ENCODE measurements at places on chromosomes 12 and 14.

- DNase-seq = no peak
Observed at GRCh38 chr12:68429696-68430095, 97.5 kb upstream of the MDM1 start.

DNA sequence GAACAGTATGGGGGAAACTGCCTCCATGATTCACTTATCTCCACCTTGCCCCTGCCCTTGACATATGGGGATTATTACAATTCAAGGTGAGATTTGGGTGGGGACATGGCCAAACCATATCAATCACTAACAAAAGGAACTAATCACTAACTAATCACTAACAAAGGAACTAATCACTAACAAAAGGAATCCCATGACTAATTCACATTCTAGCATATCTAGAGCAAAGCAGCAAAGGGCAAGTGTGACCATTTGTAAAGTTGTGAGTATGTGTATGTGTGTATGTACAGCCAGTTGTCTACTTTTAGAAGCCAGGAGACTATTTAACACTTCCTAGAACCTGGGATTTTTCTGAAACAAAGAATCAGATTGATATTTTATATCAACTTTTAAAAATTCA, 30.9 kb upstream of the PCED1B start:
- no peak for DNase-seq

DNA sequence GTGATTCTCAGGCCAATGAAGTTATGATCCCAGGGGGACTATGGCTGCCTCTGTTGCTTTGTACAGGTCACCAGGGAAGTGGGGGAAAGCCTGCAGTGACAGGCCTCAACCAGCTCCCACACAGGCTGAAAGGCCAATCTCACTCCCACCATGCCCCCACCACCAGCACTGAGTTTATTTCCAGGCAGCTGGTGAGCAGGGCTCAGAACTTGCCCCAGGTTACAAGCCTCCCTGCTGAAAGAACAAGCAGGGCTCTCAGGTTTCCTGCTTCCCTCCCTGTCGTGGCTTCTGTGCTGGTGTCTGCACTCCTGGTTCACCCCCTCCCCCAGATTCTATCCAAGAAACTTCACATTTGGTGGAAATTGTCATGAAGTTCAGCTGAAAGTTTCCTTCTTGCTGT, 260.3 kb downstream of the CCDC59 start:
- no peak for DNase-seq

GRCh38 chr14:104341532-104342434, 203.4 kb downstream of the KIF26A start:
- no peak for DNase-seq

DNA sequence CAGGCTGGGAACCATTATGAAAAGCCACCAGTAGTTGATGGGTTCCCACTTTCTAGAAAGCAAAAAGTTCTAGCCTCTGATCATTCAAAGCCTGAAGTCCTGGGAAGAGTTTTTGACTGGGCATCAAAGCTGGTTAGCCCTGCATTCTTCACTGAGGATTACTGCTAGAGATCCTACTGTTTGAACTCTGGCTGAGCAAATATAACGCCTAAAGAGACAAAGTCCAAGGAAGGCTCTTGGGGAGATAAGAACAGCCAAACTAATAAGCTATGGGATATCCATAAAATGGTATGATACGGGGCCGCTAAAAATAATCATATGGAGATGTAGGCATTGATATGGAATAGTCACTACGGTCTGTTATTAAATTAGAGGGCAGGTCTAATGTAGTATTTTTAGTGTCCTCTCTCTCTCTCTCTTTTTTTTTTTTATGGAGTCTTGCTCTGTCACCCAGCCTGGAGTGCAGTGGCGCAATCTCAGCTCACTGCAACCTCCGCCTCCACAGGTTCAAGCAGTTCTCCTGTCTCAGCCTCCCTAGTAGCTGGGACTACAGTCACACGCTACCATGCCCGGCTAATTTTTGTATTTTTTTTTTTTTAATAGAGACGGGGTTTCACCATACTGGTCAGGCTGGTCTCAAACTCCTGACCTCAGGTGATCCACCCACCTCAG, 35.5 kb downstream of the PLXNC1 start:
- DNase-seq = no peak

- DNase-seq = no peak
Observed at GRCh38 chr12:41941079-41941478, 203.6 kb downstream of the GXYLT1 start.

DNA sequence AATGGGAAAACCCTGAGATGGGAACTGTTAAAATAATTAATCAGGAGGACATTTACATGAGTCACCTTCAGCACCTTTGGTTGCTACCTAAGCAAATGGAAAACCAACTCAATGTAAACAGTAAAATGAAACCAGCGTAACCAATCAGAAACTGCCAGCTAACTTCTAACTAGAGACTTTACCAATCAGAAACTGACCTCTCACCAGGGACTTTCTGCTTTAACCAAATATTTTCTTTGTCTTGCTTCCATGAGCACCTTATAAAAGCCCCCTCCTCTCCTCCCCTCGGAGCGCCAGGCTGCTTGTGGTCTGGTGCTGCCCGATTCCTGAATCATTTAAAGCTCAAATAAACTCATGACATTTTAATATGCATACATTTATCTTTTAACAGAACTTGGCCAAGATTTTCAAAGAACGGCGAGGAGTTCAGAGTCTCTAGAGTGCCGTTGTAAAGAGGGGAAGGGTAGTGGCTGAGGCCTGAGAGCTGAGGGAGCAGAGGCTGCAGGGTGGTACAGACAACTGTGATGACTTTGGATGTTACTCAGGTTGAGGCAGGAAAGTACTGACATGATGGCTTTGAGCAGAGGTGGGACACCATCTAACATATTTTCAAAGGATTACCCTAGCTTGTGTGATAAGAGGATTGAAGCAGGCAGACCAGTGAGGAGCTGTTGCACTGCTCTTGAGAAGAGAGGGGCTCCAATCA, 183.6 kb downstream of the CRADD start:
- DNase-seq = no peak

GRCh38 chr14:61399365-61399764, 78.0 kb downstream of the PRKCH start:
- DNase-seq = no peak

GRCh38 chr12:113108308-113108707, 27.3 kb downstream of the RASAL1 start:
- no peak for DNase-seq

DNA sequence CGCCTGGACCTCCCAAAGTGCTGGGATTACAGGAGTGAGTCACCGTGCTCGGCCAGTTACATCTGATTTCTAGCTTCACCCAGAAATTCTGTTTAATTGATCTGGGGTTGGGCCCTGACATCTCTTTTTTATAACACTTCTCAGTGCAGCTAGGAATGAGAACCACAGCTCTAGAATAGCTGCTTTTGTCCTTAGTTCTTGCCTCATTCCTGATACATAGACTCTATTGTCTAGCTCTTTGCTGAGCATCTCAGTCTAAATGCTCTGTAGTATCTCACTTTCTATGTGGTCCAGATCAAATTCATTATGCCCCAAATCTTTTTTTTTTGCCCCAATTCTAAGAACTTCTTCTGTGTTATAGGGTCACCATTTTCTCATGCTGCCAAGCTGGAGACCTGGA, 29.9 kb upstream of the FUT8 start:
- DNase-seq = no peak

DNA sequence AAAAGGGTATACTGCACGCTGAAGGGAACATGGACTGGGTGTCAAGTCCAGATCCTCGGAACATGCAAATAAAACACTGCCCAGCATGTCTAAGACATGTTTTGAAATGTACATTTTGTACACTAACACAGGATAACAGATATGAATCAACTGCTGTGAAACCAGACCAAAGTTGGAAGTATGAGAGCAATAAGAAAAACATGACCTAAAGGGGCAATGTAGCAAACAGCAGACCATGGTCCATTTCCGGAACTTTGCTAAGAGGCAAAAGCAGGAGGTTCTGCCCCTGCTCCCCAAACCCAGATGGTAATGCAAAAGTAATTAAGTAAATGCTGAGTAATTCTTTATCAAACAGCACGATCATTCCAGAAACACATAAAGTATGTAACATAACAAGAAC, 125.2 kb downstream of the SLC25A21 start:
- no peak for DNase-seq

- DNase-seq = no peak
Observed at GRCh38 chr12:66074561-66074960, 56.0 kb downstream of the LLPH start.

- DNase-seq = no peak
Observed at GRCh38 chr12:53871367-53871766, 67.3 kb upstream of the HOXC13 start.

DNA sequence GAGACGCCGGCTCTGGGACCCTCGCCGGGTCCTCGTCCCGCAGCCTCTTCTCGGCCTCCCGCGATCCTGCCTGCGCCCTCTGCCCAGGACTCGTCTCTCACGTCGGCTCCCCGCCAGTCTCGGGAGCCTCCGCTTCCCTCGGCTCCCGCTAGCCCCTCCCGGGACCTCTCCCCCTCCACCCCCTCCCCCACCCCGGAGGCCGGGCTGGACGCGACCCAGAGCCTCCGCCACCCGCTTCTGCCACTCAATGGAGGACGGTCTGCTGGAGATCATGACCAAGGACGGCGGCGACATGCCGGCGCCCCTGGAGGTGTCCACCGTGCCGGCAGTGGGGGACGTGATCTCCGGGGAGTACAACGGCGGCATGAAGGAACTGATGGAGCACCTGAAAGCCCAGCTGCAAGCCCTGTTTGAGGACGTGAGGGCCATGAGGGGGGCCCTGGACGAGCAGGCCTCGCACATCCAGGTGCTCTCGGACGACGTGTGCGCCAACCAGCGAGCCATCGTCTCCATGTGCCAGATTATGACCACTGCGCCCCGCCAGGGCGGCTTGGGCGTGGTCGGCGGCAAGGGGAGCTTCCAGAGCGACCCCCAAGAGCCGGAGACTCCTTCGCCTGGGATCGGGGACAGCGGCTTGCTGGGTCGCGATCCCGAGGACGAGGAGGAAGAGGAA, 568 bp downstream of the CCDC184 start:
- no peak for DNase-seq

DNA sequence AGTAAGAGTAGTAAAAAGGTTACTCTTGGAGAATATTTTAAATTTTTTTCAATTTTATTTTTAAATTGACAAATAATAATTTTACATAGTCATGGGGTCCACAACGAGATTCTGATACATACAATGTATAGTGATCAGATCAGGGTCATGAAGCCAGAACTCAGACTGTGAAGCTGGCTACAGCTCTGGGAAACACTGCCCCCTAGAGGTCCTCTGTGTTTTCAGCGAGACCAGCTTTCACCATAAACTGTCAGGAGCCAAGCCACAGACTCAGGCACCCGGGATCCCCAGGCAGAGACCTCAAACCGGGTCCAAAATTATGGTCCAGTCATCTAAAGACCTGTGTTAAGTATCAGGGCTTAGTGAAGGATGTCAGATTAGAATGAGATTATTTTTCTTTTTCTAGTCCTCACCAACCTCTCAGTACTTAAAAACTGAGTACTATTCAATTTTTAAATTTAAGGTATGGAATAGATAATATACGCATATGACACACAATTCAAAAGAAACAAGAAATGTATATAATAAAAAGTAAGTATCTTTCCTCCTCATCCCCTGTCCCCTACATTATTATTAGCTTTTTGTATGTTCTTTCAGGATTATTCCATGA, 397.1 kb downstream of the MDGA2 start:
- no peak for DNase-seq

DNA sequence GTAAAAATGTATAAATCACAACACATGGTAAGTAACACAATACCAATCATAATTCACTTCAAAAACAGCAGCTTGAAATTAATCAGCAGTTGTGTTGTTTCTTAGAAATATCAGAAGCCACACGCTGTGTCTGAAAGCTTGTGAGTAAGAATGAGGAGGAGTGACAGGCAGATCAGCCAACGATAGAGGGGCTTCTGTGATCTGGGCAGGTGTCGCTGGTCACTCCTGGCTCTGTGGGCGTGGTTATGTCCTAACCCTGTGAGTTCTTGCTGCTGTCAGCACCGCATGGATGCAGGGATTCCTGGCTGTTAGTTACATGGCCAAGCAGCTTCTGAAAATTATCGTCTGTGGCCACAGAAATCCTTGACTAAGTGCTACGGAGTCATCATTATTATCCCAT, 123.4 kb downstream of the SLC25A47 start:
- DNase-seq = no peak
